Activated CD4-positive, alpha-beta memory T cell treated with anti-CD3 and anti-CD28 coated beads, Interleukin-2, amount 10 ng/mL, durations not matched to agents 7 days and 5 days (primary cell): ENCODE measurements at places on chromosomes 5 and 9.

- DNase-seq: peak; percentile 85
Measured at GRCh38 chr9:135468854-135469521, 10.6 kb upstream of the PPP1R26 start.

DNA sequence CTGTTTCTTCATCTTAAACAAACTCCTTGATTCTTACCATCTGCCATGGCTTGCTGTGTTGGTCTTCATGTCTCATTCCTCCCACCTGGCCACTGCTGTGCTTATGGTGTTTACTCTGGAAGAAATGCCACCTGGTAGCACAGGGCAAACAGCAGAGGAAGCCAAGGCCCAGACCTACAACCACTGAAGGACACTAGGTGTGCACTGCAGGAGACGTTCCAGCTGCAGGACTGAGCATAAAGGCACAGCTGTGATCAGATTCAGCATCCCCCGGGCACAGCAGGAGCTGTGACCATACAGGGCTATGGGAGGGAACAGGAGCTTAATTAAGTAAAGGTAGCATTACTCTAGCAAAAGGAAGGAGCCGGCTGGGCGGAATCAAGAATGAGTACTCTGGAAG lies 12.6 kb upstream of the GNAQ start:
- DNase-seq: no peak

- no peak for DNase-seq
Measured at GRCh38 chr9:95570646-95571045, 53.9 kb upstream of the PTCH1 start.

- DNase-seq: no peak
Measured at GRCh38 chr5:89418407-89419085, 535.6 kb upstream of the MEF2C start.

DNA sequence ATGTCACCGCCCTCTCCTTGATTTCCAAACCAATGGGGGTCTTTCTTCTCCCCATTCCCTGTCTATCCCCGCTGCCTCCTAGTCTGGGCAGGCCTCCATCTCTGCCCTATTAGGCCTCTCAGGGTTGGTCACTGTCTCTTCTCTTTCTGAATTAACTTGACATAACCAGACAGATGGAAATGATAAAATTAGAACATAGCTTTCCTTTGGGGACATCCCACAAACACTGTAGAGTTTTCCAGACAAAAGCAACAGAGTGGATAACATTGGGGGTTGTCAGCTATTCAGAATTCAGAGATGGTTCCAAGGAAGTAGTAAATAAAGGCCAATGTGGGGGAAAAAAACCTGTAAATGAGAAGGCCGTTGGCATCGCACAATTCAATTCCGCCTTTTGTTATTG lies 24.7 kb downstream of the LHX6 start:
- no peak for DNase-seq

DNA sequence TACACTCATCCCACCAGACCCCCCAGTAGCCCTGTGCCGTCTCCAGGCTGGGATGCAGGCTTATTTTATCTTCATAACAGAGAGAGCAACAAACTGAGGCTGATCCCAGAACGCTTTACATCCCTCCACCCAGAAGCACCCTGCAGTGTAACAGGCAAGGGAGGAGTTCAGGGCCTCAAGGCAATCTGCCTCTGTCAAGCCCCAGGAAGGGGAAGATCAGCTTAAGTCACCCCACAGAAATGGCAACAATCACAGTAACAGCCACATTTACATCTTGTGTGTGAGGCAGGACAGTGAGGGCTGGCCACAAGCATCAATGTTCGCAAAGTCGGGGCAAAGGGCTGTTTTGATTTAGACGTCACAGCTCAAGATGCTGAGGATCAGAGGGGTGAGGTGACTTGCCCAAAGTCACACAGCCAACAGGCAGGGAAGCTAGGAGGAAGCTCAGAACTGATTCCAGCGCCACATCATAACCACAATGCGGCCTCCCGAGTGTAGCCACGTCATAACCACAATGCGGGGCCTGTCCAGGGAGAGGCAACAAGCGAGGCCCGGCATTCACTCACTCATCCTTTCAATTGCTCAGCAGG lies 14.4 kb downstream of the STK10 start:
- DNase-seq: peak; percentile 90

DNA sequence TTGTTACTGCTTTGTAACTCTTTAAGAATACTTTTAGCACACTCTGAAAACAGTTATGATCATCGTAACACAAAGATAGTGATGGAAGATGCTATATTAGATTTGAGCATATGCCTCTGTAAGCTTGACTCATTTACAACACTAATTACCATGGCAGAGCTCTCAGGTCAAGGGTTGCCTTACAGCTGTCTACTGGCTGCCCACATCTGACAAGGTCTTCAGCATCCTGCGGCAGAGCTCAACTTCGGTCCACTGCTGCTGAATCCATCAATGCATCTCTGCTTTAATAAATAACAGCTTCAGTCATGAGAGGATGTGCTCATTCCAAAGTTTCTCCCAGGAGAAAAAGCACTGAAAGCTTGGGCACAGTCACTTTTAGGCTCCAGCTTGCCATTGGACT lies 449.4 kb downstream of the RASEF start:
- DNase-seq: no peak
